ENCODE measurements at places on chromosomes 16 and 17.
A peak's percentile ranks its signal among the peaks of the same experiment; 100 is the strongest.

- DNase-seq = peak; percentile 16
These were observed 680 bp downstream of the SKA2 start for GRCh38 chr17:59154292-59154720.

DNA sequence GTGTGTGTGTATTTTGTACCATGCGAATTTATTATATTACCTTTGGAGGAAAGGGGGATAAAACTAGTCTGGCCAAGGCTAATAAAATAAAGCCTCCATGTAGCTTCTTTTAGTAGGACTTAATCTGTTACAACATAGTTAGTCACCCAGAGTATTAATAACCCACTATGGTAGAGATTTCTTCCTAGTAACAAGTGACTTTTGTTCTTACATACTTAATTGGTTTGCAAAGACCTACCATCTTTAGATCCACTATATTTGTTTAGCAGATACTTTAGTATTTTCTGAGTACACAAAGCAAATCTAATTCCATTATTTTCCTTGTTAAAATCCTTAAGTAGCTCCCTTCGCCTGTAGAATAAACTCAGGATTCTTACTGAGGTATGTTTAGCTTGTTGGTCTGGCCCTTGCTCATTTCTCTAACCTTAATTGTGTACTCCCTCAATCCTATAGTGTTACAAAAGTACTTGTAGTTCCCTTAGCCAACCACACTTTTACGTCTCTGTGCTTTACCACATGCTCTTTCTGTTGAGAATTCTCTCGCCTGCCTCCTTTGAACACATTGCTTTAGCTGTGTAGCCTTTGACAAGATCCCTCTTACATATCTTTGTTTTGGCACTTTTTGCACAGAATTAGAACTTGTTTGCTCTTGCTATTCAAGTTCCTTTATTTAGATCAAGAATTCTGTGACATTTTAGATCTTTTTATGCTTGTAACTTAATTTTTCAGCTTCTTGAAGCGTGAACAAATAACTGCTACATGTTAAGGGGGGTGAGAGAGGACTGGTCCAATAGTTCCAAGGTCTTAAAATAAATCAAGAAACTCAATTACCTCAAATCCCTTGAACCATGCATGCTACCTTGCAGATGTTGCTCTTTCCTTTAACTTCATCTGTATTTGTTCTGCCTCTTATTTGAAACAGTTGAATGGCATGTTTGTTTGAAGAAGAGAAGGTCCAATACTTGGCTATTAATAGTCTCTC, 23.8 kb downstream of the CLTC start:
- DNase-seq = peak; percentile 39

DNA sequence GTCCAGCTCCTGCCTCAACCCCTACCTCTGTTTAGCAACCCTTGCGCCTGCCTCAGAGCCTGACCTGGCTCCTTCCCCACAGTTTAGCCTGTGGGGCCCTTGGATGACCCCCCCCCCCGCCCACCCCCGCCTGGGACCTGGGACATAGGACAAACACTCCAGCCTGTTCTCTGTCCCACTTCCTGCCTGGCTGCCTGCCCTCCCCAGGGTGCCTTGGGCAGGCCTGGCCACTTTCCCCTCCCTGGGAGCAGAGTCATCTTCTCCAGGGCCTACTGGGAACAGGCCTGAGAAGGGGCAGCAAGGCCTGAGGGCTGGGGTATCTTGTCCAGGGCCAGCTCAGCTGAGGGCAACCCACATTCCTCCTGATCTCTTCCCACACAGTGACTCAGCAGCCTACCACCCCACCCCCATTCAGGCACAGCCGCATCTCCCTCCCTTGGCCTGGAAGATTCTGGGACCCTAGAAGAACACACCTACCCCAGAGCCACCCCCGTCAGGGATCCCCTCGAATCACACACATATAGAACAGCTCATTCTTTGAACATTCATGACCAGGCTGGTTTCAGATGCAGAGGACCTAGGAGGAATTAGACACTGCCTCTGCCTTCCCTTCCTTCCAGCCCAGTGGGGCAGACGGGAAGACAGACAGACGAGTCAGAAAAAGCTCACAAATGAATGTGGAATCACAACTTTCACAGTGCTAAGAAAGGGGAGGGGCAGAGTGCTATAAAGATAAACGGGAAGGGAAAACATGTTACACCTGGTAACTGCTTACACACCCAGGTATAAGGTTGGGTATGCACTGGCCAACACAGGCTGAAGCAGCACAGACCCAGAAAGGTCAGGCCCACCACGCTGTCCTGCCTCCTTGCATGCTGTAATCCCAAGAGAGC, 6.0 kb downstream of the FHOD1 start:
- DNase-seq = no peak

GRCh38 chr17:78356101-78356713, 3.7 kb downstream of the SOCS3 start:
- DNase-seq = peak; percentile 89

DNA sequence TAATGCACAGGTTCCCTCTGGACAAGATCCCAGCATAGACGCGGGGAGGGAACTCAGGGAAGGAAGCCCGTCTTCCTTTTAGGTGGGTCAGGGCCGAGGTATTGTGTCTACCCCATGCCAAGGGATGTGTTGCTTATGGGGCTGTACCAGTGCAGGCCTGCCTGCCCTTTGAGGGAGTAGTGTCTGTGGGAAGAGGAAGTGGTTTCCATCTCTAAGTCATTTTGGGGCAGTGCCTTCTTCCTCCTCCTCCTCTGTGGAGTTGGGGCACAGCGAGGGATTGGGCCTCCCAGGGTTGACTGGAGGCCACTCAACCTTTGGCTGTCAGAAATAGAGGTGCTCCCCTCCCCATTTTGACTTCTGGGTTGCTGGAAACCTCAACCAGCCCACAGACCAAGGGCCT, 26.5 kb downstream of the GJD3 start:
- DNase-seq = no peak

DNA sequence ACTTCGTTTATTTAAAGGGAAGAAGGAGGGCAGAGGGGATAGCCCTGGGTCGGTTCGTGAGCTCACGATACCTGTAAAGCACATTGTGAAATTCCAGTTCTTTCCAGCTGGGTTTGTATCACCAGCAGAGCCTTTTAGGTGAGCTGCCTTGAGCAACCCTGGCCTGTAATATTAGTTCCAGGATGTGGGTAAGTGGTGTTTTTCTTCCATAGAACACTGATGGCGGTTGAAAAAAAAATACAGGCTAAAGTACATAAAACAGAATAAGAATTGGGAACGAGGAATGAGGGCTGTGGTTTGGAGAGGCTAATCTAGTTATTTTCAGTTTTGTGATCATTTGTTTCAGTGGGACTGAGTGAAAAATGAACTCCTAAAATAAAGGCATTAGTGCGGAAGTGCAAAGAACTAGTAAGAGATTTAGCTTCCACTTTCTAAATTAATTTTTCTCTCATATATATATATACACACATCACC, 20.6 kb downstream of the HS3ST3B1 start:
- DNase-seq = no peak

- no peak for DNase-seq
These were observed 296.2 kb upstream of the CDH5 start for GRCh38 chr16:66070140-66070917.

DNA sequence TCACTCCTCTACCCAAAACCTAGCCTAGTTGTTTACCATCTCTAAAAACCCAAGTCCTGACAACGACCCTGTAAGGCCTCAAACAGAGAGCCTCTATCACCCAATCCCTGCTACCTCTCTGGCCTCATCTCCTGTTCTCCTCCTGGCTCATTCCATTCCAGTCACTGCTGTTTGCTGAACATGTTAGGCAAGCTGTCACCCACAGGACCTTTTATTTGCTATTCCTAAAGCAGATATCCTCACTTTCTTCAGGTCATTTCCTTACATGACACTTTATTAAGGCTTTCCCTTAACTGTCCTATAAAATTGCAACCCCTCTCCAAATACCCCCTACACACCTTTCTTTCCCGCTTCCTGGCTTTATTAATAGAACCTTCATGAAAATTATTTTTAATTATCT, 85.1 kb downstream of the KANSL1 start:
- DNase-seq = no peak

DNA sequence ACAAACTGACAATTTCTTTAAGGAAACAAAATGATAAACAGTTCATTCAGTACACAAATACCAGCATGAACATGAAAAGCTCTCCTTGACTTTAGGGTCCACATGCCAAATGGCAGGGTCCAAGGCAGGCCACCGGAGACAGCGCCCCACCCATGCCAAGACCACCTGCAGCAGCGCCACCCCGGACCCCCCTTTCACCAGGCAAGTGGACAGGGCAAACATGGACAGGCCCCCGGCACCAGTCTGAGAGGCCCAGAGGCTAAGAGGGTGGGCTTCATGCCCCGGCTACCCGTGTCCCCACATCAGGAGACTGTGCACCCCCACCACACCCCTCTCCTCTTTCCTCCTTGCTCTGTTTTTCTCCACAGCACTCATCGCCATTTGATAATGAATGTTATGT, 14.7 kb upstream of the ASGR2 start:
- no peak for DNase-seq

- DNase-seq = no peak
These were observed 124.4 kb downstream of the SPECC1 start for GRCh38 chr17:20133517-20133916.

- no peak for DNase-seq
These were observed 26.7 kb downstream of the PLD6 start for GRCh38 chr17:17179371-17179827.
